Activated CD4-positive, alpha-beta T cell treated with anti-CD3 and anti-CD28 coated beads for 24 hours (primary cell): ENCODE measurements at places on chromosomes 3 and 15.

DNA sequence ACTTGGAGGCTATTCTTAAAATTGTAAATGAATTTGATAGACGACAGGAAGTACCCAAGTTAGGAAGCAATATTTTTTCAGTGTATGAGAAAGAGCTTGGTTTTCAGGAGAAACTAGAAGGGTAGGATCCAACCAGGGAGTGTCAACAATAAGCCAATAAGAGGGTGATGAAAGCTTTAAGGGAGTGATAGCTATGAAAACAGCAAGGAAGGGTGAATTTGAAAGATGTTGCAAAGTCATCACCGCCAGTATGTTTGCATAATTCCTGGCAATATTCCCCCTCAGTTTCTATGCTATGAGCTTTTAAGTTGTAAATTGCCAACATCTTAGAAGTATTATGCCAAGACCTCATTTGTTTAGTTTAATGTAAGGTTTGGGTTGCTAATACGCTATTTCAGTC is 11.8 kb upstream of the CSTA start:
- no peak for DNase-seq

- DNase-seq = no peak
These were observed 42.3 kb downstream of the TP63 start for GRCh38 chr3:189673535-189673934.

DNA sequence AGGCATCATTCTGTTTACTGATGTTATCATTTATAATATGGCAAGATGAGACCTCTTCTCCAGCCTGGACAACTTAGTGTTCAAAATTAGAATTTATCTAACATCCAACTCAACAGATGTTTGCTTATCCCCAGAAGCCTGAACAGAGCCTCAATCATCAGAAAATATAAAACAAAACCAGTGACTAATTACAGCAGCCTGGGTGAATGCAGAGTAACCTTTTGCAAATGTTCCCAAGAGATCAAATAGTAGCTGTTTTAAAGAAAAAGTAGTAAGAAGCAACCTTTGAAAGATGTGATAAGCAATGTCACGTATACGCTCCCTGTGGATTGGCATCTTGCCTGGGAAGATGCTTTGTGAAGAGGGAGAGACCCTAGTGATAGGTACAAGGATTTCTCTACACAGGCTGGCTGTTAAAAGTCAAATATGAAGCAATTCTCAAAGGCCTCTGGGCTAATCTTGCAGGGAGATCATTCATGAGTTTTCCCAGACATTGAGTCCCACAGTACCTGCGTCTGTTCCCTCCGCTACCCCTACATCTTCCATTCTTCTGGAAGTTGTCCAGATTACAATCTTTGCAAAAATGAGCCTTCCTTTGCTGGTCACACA is 39.3 kb upstream of the PRICKLE2 start:
- DNase-seq = no peak

DNA sequence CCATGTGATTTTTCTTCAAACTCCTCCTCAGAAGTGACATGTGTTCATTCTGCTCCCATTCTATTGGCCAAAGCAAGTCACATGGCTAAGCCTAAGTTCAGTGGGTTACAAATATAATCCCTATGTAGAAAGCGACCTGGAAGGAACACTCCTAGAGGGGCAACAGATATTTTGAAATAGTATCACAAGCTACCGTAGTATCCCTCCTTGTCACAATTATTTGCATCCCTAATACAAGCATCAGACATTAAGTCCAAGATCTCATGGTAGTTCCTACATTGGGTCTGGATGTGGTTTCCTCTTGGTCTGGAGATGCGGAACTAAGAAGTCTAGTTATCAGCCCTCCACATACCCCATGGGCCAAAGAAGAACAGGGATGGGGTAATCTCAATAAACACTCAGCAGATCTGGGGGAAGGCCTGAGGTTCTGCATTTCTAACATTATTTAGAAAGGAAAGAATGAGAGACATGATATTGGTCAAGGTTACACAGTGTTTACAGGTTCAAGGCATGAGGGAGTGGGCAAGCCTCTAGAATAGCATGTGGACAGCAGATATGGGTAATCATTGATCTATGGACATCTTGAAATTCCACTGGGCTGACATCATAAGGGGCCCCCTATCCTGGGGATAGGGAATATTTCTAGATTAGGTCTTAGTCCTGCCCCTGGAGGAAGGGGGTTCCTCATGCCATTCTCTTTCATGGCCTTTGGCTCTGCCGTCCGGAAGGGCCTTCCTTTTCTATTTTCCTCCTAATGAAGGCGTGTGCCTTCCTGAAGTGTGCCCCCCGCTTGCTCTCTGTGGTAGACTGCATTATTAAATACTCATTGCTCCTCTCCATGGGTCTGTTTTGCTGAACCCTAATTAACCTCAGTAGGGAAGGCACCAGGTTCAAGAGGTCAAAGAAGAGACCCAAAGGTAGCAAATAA is 17.8 kb upstream of the ABHD2 start:
- no peak for DNase-seq

GRCh38 chr3:69767571-69767970 is 28.3 kb downstream of the MITF start:
- no peak for DNase-seq
